ENCODE measurements at places on chromosomes 7 and 10. TPM values are rescaled to one million over a fixed set of nuclear protein-coding genes. Genes with fewer than 3 reads are reported as not detected.

MRPL32 gene
- total RNA-seq: 37.6 TPM

ITIH5 gene
- not detected for total RNA-seq

- H3K4me1 ChIP-seq: peaks cover 6% of the 10 kb centered on the region
- H3K27me3 ChIP-seq: no peaks in the 10 kb centered on the region
- H3K27ac ChIP-seq: no peak overlapping the region
- no peaks in the 10 kb centered on the region for H3K36me3 ChIP-seq
- no peak overlapping the region for H3K4me3 ChIP-seq
- no peak for DNase-seq
Observed at GRCh38 chr7:74002474-74003017, 25.4 kb upstream of the ELN start.

DNA sequence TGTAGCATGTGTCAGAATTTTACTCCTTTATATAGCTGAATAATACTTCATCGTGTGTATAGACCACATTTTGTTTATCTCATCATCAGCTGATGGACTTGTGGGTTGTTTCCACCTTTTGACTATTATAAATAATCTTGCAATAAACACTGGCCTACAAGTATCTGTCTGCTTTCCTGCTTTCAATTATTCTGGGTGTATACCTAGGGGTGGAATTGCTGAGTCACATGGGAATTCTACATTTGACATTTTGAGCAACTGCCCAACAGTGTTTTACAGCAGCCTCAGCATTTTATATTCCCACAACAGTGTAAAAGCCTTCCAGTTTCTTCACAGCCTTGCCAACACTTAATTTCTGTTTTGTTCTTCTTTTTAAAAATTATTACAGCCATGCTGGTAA, 200.3 kb upstream of the PRSS1 start:
- no peak for DNase-seq
- H3K4me1 ChIP-seq: no peaks in the 10 kb centered on the region
- no peaks in the 10 kb centered on the region for H3K36me3 ChIP-seq
- H3K27ac ChIP-seq: no peak overlapping the region

GRCh38 chr10:44193166-44193565, 191.7 kb downstream of the CXCL12 start:
- no peaks in the 10 kb centered on the region for H3K36me3 ChIP-seq
- no peak for DNase-seq
- no peaks in the 10 kb centered on the region for H3K4me1 ChIP-seq
- no peak overlapping the region for H3K27ac ChIP-seq
- H3K27me3 ChIP-seq: no peaks in the 10 kb centered on the region

DNA sequence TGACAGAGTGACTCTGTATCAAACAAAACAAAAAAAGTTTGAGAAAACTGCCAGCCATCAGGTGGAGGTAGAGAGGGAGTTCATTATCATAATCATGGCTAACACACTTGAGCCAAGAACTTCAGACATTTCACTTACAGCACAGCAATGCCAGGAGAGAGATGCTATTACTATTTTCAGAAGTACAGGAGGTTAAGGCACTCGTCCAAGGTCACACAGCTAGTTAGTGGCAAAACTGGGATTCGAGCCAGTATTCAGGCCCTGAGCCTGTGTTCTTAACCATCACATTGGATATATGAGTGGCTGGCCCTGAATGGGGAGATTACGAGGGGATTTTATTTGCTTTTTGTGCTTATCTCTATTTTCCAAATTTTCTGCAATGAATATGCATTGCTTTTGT, 24.8 kb upstream of the UNC5B start:
- no peaks in the 10 kb centered on the region for H3K4me1 ChIP-seq
- H3K27me3 ChIP-seq: no peaks in the 10 kb centered on the region
- no peak for DNase-seq
- H3K36me3 ChIP-seq: no peaks in the 10 kb centered on the region

DNA sequence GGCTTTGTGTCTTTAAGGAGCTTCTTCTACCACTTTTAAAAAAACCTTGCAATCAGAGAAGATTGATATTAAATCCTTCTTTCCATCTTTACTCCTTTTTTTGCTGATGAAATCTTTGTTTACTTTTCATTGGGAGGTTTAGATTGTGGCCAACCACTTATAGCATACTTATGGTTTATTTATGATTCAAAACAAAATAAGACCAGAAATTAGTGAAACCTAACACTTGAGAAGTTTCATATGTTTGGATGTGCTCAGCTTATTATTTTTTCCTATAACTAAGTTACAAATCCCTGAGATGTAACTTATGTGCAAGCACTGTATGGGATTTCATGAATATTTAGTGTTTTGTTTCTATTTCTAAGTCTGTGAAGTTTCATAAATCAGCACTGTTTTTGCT, 13.5 kb upstream of the PRPS1L1 start:
- no peak overlapping the region for H3K4me3 ChIP-seq
- DNase-seq: no peak

- no peak for DNase-seq
- H3K4me3 ChIP-seq: no peak overlapping the region
- no peaks in the 10 kb centered on the region for H3K36me3 ChIP-seq
Observed at GRCh38 chr10:97336446-97336845, 1.9 kb upstream of the FRAT2 start.
